Progenitor cell of endocrine pancreas (in vitro differentiated cells): ENCODE measurements at places on chromosomes 16 and 17. TPM values are rescaled to one million over a fixed set of nuclear protein-coding genes. Genes with fewer than 3 reads are reported as not detected.

GRCh38 chr17:72972263-72972951, 120.1 kb downstream of the SLC39A11 start:
- H3K27me3 ChIP-seq = peaks cover 71% of the 10 kb centered on the region
- peaks cover 30% of the 10 kb centered on the region for H3K4me1 ChIP-seq
- DNase-seq = no peak
- no peak overlapping the region for H3K27ac ChIP-seq
- no peaks in the 10 kb centered on the region for H3K36me3 ChIP-seq

DNA sequence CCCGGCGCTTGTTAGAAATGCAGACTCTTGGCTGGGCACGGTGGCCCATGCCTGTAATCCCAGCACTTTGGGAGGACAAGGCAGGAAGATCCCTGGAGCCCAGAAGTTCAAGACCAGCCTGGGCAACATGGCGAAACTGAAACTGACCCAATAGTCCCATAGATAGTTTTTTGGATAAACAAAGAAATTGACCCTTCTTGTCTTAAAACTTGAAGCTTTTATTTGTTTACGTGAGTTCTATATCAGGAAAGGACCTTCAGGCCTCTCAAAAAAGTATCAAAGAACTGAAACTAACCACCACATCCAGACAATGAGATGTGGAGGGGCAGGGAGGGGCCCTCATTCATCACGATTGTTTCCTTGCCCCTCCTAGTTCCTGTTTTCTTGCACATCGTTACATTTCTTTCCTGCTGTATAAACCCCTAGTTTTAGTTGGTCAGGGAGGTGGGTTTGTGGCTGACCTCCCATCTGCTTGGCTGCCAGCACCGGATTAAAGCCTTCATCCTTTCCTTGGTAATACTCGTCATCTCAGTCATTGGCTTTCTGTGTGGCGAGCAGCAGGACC, 29.9 kb upstream of the PRM1 start:
- no peak overlapping the region for H3K27ac ChIP-seq
- H3K4me1 ChIP-seq = peaks cover 12% of the 10 kb centered on the region
- H3K27me3 ChIP-seq = peaks cover 7% of the 10 kb centered on the region
- no peaks in the 10 kb centered on the region for H3K36me3 ChIP-seq

- H3K27ac ChIP-seq = peak overlapping the region; percentile 96
- peaks cover 21% of the 10 kb centered on the region for H3K4me1 ChIP-seq
- H3K36me3 ChIP-seq = peaks cover 9% of the 10 kb centered on the region
- H3K27me3 ChIP-seq = no peaks in the 10 kb centered on the region
- no peak for DNase-seq
Observed at GRCh38 chr17:75152922-75153779, 1.2 kb downstream of the JPT1 start.

- DNase-seq = no peak
- H3K4me1 ChIP-seq = no peaks in the 10 kb centered on the region
- H3K36me3 ChIP-seq = no peaks in the 10 kb centered on the region
- H3K4me3 ChIP-seq = no peak overlapping the region
- H3K27me3 ChIP-seq = no peaks in the 10 kb centered on the region
- no peak overlapping the region for H3K27ac ChIP-seq
Observed at GRCh38 chr17:64457156-64457555, 8.2 kb downstream of the MILR1 start.

- H3K36me3 ChIP-seq = no peaks in the 10 kb centered on the region
- no peaks in the 10 kb centered on the region for H3K4me1 ChIP-seq
- peaks cover 40% of the 10 kb centered on the region for H3K27me3 ChIP-seq
- no peak for DNase-seq
- peak overlapping the region; percentile 47 for H3K27ac ChIP-seq
- no peak overlapping the region for H3K4me3 ChIP-seq
Observed at GRCh38 chr17:6145946-6146345, 75.8 kb downstream of the WSCD1 start.

DNA sequence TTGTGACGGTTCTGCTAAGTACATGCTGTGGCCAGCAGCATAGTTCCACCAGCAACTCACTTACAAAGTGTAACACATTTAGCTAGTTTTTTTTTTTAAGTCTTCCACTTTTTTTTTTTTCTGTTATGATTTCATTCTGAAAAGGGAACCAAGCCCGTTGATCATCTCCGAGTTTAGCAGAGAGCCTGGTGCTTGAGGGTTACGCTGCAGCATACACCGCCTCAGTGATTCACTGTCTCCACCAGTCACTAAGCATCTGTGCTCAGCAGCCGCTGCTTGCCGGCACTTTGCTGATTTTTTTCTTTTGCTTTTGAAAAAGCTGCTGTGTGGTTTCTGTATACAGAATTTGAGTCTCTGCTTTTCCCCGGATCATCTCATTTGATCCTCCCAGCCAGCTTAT, 194.5 kb upstream of the CDH13 start:
- DNase-seq = no peak
- peaks cover 4% of the 10 kb centered on the region for H3K27me3 ChIP-seq
- H3K4me3 ChIP-seq = no peak overlapping the region
- H3K36me3 ChIP-seq = no peaks in the 10 kb centered on the region
- no peaks in the 10 kb centered on the region for H3K4me1 ChIP-seq
- H3K27ac ChIP-seq = no peak overlapping the region

- H3K36me3 ChIP-seq = no peaks in the 10 kb centered on the region
- no peak overlapping the region for H3K27ac ChIP-seq
- H3K27me3 ChIP-seq = peaks cover 16% of the 10 kb centered on the region
- H3K4me3 ChIP-seq = no peak overlapping the region
Observed at GRCh38 chr16:9151074-9151473, 59.6 kb downstream of the HAPSTR1 start.

DNA sequence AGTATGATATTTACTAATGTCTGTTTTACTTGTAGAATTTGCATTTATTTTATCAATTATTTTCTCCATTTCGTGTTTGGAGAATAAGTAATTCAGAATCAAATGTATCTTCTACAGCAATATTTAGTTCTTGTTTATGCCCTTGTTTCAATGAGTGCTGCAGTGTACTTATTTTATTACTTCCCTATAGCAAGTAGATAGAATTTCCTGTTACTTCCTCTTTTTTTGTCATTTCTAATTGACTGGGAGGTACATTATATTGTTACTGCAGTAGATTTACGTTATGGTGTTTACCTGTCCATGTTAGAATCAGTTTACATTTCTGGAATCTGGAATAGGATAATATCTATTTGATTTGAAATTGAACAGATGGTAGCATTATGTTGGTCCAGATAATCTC, 71.2 kb downstream of the OMG start:
- no peaks in the 10 kb centered on the region for H3K27me3 ChIP-seq
- DNase-seq = no peak
- H3K4me1 ChIP-seq = peaks cover 2% of the 10 kb centered on the region
- H3K4me3 ChIP-seq = no peak overlapping the region
- H3K36me3 ChIP-seq = peaks cover 11% of the 10 kb centered on the region
- H3K27ac ChIP-seq = no peak overlapping the region

GRCh38 chr17:38476549-38476948, 48.3 kb downstream of the ARHGAP23 start:
- DNase-seq = no peak
- H3K4me1 ChIP-seq = peaks cover 1% of the 10 kb centered on the region
- H3K36me3 ChIP-seq = no peaks in the 10 kb centered on the region

GRCh38 chr17:14123619-14124278, 54.4 kb downstream of the COX10 start:
- H3K27ac ChIP-seq = no peak overlapping the region
- no peak for DNase-seq
- H3K4me1 ChIP-seq = peaks cover 21% of the 10 kb centered on the region
- no peaks in the 10 kb centered on the region for H3K36me3 ChIP-seq
- H3K4me3 ChIP-seq = no peak overlapping the region
- no peaks in the 10 kb centered on the region for H3K27me3 ChIP-seq

DNA sequence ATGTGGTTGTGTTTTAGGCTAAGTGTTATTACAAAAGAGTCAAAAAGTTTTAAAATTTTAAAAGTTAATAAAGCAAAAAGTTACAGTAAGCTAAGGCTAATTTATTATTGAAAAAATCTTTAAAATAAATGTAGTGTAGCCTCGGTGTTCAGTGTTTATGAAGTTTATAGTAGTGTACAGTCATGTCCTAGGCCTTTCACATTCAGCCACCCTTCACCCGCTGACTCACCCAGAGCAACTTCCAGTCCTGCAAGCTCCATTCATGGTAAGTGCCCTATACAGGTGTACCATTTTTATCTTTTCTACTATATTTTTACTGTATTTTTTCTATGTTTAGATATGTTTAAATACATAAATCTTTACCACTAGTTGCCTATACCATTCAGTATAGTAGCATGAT, 98.5 kb upstream of the RPRML start:
- H3K27ac ChIP-seq = no peak overlapping the region
- H3K36me3 ChIP-seq = peaks cover 2% of the 10 kb centered on the region
- no peak for DNase-seq
- peaks cover 1% of the 10 kb centered on the region for H3K4me1 ChIP-seq

DNA sequence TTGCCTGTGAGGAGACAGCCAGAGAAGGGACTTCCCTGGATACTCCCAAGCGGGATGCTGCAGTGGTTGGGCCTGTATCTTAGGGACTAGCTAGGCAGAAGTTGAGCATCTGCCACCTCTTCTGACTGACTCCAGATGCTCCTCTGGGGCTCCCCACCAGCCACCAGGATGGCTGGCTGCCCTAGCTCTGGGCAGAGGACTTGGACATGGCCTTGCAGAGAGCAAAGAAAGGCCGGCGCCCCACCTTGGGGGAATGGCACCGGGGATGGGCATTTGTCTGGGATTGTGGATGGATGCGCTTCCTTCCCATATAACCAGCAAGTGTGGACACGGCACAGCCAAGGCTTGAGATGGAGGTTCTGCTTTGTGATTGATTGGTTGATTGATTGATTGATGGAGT, 69.0 kb downstream of the OR1D5 start:
- DNase-seq = no peak
- H3K27ac ChIP-seq = peak overlapping the region; percentile 56
- peaks cover 30% of the 10 kb centered on the region for H3K36me3 ChIP-seq
- H3K27me3 ChIP-seq = no peaks in the 10 kb centered on the region

DNA sequence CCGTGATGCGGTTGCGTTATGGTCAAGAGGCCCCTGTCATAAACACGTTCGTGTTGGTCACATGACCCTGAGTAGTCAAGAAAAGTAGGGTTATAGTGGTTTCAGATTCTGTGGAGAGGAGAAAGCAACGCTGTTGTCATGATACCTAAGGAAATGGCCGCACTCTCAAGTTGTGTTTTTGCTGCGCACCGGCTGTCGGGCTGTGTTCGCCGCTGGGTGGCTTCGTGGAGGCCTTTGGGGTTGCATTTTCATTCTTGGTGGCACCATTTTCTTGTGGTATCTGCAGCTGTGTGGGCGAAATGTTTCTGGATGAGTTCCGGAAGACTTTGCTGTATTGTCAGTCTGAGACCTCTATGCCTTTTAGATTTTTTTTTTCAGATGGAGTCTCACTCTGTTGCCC, 35.0 kb downstream of the DEF8 start:
- peaks cover 25% of the 10 kb centered on the region for H3K36me3 ChIP-seq
- H3K4me3 ChIP-seq = no peak overlapping the region
- H3K27ac ChIP-seq = no peak overlapping the region
- no peaks in the 10 kb centered on the region for H3K4me1 ChIP-seq

GRCh38 chr16:89106533-89107202, 13.0 kb downstream of the ACSF3 start:
- H3K27me3 ChIP-seq = no peaks in the 10 kb centered on the region
- H3K36me3 ChIP-seq = peaks cover 13% of the 10 kb centered on the region
- no peak overlapping the region for H3K27ac ChIP-seq
- no peak for DNase-seq
- no peak overlapping the region for H3K4me3 ChIP-seq

- H3K36me3 ChIP-seq = no peaks in the 10 kb centered on the region
- H3K27ac ChIP-seq = no peak overlapping the region
- peaks cover 59% of the 10 kb centered on the region for H3K27me3 ChIP-seq
- no peak overlapping the region for H3K4me3 ChIP-seq
- H3K4me1 ChIP-seq = peaks cover 2% of the 10 kb centered on the region
Observed at GRCh38 chr17:79485991-79486390, 124.9 kb downstream of the RBFOX3 start.

DNA sequence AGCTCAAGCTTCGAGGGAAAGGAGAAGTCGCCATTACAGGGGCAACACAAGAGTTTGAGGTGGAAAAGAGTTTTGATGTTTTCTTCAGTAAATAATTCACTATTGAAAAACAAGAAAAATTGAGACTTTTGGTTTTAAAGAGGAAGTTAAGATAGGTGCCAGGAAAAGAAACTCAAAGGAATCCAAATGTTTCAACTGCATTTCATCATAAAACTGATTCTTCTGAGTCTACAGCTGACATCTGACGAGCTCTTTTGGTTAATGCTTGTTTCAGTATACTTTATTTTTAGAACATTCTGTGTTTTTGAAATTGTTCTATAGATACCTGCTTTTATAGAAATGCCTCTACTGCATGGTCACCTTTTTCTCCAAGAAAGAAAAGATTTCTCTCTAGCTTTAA, 54.0 kb downstream of the ERN1 start:
- peaks cover 25% of the 10 kb centered on the region for H3K36me3 ChIP-seq
- peak overlapping the region; percentile 91 for H3K27ac ChIP-seq
- peaks cover 46% of the 10 kb centered on the region for H3K4me1 ChIP-seq
- no peak for DNase-seq
- peak overlapping the region; percentile 35 for H3K4me3 ChIP-seq
- H3K27me3 ChIP-seq = no peaks in the 10 kb centered on the region

DNA sequence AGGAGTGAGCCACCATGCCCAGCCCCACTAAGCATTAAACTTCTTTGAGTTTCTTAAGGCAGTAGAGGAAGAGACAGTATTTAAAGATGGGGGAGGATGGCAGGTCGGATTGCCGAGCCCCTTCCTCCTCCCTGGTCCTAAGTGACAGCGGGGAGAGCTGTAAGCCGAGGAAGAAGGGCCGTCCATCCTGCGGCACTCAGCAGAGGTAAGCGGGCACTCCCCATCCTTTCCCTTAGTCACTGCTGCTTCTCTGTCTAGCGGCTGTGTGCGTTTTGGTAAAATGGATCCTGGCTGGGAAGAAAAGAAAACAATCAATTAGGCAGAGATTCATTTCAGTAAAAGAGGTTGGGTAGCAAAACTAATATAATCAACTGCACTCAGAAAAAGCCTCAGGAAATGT, 13.9 kb downstream of the DNAAF1 start:
- no peaks in the 10 kb centered on the region for H3K4me1 ChIP-seq
- peaks cover 19% of the 10 kb centered on the region for H3K27me3 ChIP-seq
- H3K27ac ChIP-seq = no peak overlapping the region
- DNase-seq = no peak
- H3K36me3 ChIP-seq = no peaks in the 10 kb centered on the region

- H3K4me3 ChIP-seq = no peak overlapping the region
- no peaks in the 10 kb centered on the region for H3K36me3 ChIP-seq
- peaks cover 4% of the 10 kb centered on the region for H3K27me3 ChIP-seq
- H3K4me1 ChIP-seq = no peaks in the 10 kb centered on the region
Observed at GRCh38 chr17:13395862-13396261, 205.9 kb downstream of the HS3ST3A1 start.

- peaks cover 7% of the 10 kb centered on the region for H3K4me1 ChIP-seq
- peaks cover 6% of the 10 kb centered on the region for H3K27me3 ChIP-seq
- no peaks in the 10 kb centered on the region for H3K36me3 ChIP-seq
- H3K27ac ChIP-seq = no peak overlapping the region
- no peak overlapping the region for H3K4me3 ChIP-seq
Observed at GRCh38 chr17:14470417-14470816, 169.5 kb downstream of the HS3ST3B1 start.

GRCh38 chr16:21222495-21223337, 10.8 kb upstream of the ANKS4B start:
- no peak overlapping the region for H3K4me3 ChIP-seq
- no peaks in the 10 kb centered on the region for H3K27me3 ChIP-seq
- no peak for DNase-seq
- H3K4me1 ChIP-seq = peaks cover 31% of the 10 kb centered on the region
- H3K36me3 ChIP-seq = no peaks in the 10 kb centered on the region

SOX8 gene
- total RNA-seq = 6.7 and 7.1 TPM in 2 replicates

TBC1D26 gene
- 2.4 and 2.9 TPM in 2 replicates for total RNA-seq

NHLRC4 gene
- total RNA-seq = 0.51 and 1.4 TPM in 2 replicates

DERL2 gene
- total RNA-seq = 84.6 and 94.4 TPM in 2 replicates

UTS2R gene
- 0.22 TPM in 2 replicates for total RNA-seq
